ENCODE measurements at places on chromosomes 5 and 9.

DNA sequence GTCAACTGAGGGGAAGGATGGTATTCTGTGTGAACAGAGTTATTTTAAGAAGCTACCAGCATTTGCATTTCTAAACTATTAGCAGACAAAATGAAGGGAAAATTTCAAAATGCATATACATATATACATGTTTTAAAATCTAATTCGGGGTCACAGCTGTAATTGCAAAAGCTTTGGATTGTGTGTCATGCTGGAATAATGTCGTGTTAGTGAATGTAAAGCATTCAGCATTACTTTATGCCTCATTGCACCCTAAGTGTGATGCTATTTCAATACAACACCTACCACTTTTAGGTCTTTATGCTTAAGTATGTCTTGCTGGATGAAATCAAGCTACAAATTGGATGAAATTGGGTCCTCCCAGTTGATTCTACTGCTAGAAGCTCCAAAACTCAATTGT is 687.6 kb upstream of the MEF2C start:
- no peaks in the 10 kb centered on the region for H3K4me1 ChIP-seq
- no peaks in the 10 kb centered on the region for H3K27me3 ChIP-seq
- no peaks in the 10 kb centered on the region for H3K36me3 ChIP-seq
- no peak overlapping the region for H3K27ac ChIP-seq
- no peak for DNase-seq

DNA sequence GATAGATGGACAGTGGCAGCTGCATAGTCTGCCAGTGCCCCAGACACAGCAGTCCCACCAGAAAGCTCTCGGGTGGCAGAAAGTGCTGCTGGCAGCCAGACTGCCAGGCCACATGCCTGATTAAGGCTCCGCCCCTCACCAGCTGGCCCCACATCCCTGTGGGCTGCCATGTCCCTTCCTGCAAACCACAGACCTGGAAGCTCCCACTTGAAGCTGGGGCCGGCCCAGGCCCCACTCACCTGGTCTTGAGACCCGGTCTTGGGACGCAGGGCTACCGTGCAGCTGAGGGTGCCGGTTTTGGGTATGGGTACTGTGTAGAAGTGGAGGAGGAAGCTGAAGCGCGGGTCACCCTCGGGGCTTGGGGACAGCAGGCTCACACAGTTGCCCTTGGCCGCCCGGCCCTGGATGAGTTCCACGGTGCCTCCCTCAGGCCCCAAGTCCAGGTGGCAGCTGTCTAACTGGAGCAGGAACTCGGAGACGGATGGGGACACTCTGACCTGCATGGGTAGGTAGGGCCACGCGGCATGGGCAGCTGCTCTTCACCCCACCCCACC is 15.3 kb downstream of the FPGS start:
- H3K27ac ChIP-seq: peak overlapping the region; percentile 86
- no peak for DNase-seq
- peaks cover 8% of the 10 kb centered on the region for H3K4me1 ChIP-seq

- no peaks in the 10 kb centered on the region for H3K4me1 ChIP-seq
- peaks cover 13% of the 10 kb centered on the region for H3K27me3 ChIP-seq
- H3K27ac ChIP-seq: no peak overlapping the region
- no peak for DNase-seq
- no peak overlapping the region for H3K4me3 ChIP-seq
- no peaks in the 10 kb centered on the region for H3K36me3 ChIP-seq
These were observed 243.8 kb downstream of the CEMIP2 start for GRCh38 chr9:71524516-71524915.

DNA sequence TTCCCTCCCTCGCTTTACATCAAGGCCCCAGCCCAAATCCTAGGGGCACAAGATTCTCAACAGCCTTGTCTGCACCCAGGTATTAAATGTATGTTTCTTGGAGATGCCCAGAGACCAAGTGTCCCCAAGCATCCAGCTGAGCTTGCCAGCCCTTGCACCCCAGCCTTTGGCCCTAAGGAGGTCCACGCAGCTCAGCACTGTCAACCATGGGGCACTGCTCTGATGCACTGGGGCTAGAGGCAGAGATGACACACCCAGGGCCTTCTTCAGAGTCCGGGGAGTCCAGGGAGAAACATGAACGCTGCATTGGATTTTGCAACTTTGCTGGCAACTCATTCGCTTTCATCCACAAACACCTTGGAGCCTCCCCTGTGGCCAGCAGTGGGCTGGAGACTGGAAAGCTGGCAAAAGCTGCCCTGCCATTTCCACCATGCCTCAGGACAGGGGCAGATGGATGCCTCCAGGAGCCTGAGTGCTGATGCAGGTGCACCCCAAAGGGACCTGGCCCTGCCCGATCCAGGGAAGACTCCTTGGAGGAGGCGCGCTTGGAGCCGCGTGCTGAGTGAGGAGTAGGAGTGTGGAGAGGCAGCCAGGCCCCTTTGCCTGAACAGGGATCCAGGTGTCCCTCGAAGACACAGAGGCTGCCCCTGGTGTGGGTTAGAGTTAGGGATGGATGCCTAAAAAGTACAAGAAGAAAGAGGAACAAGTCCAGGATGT is 19.3 kb downstream of the PAEP start:
- no peak overlapping the region for H3K27ac ChIP-seq
- H3K27me3 ChIP-seq: peaks cover 4% of the 10 kb centered on the region
- H3K4me1 ChIP-seq: no peaks in the 10 kb centered on the region
- no peak for DNase-seq
- no peak overlapping the region for H3K4me3 ChIP-seq

DNA sequence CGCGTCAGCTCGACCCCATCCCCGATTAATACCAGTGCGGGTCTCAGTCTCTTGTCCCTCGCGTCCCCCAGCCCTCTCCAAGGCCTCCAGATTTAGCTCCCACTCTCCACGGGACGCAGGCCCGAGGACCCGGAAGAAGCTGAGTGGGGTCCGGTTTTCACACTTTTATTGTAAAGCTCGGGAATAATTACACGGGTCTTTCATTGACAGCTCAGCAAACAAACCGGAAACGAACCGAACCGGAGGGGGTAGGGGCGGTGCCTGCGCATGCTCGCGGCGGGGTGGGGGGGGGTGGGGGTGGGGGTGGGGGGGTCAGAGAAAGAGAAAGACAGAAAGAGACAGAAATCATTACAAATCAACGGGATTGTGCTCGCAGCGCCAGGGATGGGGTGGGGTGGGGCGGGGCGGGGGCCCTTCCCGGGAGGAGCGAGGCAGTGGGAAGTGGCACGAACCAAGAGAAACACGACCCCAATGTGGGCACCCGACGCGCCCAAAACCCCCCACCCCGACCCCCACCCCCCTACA is 27.9 kb downstream of the PCDH1 start:
- peaks cover 15% of the 10 kb centered on the region for H3K4me1 ChIP-seq
- H3K27me3 ChIP-seq: peaks cover 12% of the 10 kb centered on the region
- peak; percentile 17 for DNase-seq
- peak overlapping the region; percentile 85 for H3K4me3 ChIP-seq
- peak overlapping the region; percentile 81 for H3K27ac ChIP-seq
- H3K36me3 ChIP-seq: peaks cover 4% of the 10 kb centered on the region

DNA sequence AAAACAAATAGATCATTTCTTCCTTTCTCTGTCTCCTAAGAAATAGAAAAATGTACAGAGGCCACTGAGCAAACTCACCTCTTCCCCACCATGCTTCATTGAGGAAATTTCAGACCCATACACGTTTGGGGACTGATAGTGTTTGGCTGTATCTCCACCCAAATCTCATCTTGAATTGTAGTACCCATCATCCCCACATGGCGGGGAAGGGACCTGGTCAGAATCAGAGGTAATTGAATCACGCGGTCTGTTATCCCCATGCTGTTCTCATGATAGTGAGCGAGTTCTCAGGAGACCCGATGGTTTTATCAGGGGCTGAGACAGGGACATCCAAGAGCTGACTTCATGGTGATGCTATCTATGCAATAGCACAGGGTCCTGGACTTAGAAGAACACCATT is 1655.8 kb downstream of the MAT2B start:
- H3K36me3 ChIP-seq: no peaks in the 10 kb centered on the region
- H3K4me1 ChIP-seq: peaks cover 6% of the 10 kb centered on the region
- no peaks in the 10 kb centered on the region for H3K27me3 ChIP-seq
- H3K4me3 ChIP-seq: no peak overlapping the region
- DNase-seq: no peak
- no peak overlapping the region for H3K27ac ChIP-seq

GRCh38 chr5:65913519-65913918 is 12.9 kb upstream of the ERBIN start:
- peaks cover 5% of the 10 kb centered on the region for H3K4me1 ChIP-seq
- H3K27me3 ChIP-seq: no peaks in the 10 kb centered on the region
- H3K36me3 ChIP-seq: no peaks in the 10 kb centered on the region
- no peak for DNase-seq

GRCh38 chr9:76756941-76757673 is 7.1 kb upstream of the PCA3 start:
- peaks cover 36% of the 10 kb centered on the region for H3K4me1 ChIP-seq
- no peaks in the 10 kb centered on the region for H3K36me3 ChIP-seq
- H3K27ac ChIP-seq: no peak overlapping the region
- no peak overlapping the region for H3K4me3 ChIP-seq

GRCh38 chr9:136198605-136199083 is 6.3 kb downstream of the LHX3 start:
- H3K4me3 ChIP-seq: peak overlapping the region; percentile 36
- peaks cover 19% of the 10 kb centered on the region for H3K4me1 ChIP-seq
- no peak for DNase-seq
- no peaks in the 10 kb centered on the region for H3K36me3 ChIP-seq
- H3K27me3 ChIP-seq: peaks cover 90% of the 10 kb centered on the region

- peaks cover 24% of the 10 kb centered on the region for H3K27me3 ChIP-seq
- DNase-seq: no peak
- H3K36me3 ChIP-seq: peaks cover 1% of the 10 kb centered on the region
These were observed 110.3 kb upstream of the TBC1D2 start for GRCh38 chr9:98365781-98366180.

DNA sequence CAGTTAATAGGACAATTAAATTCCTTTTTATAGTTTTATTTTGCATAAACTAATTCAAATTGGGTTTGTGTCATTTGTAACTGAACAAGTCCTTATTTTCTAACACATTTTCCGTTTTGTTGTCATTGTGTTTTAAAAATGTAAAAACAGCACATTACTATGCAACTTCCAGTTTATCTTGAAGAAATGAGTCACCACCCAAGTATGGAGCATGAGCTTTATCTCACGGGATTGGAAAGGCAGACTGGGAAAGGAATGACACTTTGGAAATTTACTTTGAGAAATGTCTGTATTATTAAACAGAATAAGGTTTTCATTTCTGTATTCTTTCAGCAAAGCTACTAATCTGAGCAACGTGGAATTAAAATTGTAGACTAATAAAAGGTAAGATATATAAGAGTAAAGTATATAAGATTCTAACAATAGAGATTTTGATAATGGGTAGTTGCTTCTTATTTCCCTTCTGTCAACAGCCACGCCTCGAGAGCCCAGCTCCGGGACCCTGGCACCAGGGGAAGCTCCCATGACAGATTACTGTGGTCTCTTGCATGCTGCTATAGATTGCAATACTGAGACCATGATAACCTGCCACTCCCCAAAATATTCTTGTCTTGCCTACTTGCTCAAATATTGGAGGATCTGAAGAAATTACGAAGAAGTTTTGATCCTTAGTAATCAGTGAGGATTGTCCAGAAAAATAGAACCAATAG is 433.1 kb downstream of the CHSY3 start:
- no peak for DNase-seq
- H3K27me3 ChIP-seq: no peaks in the 10 kb centered on the region
- H3K27ac ChIP-seq: no peak overlapping the region
- no peaks in the 10 kb centered on the region for H3K4me1 ChIP-seq

Measured in stimulated activated naive B cell treated with anti-CD40 and anti-IgM and Interleukin-4, amounts not matched to agents 10 μg/mL and 1 μg/mL and 100 μg/mL, for 72 hours (primary cell).